ENCODE measurements at places on chromosomes 12 and 14. TPM values are rescaled to one million over a fixed set of nuclear protein-coding genes. Genes with fewer than 3 reads are reported as not detected.

- DNase-seq = peak; percentile 15
Measured at GRCh38 chr14:61064210-61064609, 83.2 kb downstream of the SLC38A6 start.

DNA sequence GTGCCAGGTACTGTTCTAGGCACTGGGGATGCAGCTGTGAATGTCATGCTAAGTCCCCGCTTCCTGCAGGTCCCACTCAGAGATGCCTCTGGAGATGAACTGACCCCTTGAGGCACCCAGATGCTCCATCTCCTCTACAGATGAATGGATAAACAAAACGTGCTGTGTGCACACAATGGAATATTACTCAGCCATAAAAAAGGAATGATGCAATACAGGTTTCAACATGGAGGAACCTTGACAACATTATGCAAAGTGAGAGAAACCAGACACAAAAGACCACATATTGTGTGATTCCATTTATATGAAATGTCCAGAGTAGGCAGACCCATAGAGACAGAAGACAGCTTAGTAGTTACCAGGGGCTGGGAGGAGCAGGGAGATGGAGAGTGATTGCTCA is 320.1 kb upstream of the DIO3 start:
- DNase-seq = no peak

The SRRM4 gene
- not detected for total RNA-seq

- DNase-seq = no peak
Measured at GRCh38 chr12:56990648-56991318, 15.6 kb downstream of the ZBTB39 start.

- peak; percentile 99 for DNase-seq
Measured at GRCh38 chr14:51547260-51547659, 104.5 kb upstream of the FRMD6 start.

GRCh38 chr14:105476097-105476830 is 1.6 kb downstream of the CRIP2 start:
- peak; percentile 80 for DNase-seq

DNA sequence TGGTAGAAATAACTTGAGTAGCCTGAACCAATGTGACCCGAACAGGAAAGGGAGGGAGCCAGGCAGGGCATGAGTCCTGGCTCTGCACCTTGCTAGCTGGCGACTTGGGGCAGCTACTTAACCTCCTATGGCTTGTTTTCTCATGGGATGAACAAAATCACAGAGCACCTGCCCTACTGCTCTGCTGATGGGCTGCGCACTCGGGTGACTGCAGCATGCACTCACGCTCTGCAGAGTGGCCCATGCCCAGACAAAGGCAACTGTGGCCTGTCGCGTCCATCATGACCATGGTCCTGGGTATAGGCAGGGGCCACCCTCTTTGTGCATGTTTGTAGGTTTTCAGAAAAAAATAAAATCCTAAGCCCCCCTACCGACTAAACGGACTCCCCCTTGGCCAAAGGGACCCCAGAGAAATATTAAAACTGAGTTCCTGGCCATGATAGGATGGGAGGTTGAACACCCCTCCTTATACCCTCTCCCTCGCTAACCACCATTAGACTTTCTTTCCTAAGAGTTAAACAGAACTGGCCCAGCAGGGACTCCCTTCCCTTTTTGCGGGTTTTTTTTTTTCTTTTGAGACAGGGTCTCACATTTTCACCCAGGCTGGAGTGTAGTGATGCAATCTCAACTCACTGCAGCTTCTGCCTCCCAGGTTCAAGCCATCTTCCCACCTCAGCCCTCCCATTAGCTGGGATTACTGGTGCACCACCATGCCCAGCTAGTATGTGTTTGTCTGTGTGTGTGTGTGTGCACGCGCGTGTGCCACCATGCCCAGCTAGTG is 32.5 kb downstream of the VWF start:
- DNase-seq = peak; percentile 12

The RFX4 gene
- total RNA-seq = not detected
